HCT116 (cell line): ENCODE measurements at places on chromosomes 16 and 17.

DNA sequence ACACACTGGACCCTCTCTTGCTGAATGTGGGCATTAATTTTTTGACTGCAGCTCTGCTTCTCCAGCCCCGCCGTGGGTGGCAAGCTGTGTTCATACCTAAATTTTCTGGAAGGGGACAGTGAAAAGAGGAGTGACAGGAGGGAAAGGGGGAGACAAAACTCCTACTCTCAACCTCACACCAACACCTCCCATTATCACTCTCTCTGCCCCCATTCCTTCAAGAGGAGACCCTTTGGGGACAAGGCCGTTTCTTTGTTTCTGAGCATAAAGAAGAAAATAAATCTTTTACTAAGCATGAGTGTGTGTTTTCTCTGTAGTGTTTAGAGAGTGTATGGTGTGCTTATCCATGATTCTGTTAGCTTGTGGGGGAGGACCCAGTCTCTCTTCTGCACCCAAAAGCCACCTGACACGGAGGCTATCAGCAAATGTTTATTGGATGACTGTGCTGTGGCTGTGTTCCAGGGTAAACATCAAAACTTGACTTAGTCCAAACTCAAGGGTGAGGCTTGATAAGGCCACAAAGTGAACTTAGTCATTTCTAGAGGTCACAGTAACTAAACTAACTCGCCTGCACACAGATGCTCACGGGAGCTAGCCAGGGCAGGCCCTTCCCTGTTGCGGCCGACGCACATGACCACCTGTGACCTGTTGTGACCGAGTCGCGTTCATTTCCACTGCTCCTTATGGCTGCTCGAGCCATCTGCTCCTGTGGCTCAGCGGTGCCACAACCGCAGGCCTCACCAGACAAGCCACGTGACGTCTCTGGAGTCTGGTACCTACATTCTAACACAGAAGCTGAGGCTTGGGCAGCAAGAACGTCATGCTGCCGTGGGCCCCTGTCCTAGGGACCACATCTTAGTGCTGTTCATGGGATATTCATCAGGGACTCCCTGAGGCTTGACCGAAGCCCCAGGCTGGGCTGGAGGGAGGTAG is 9.8 kb upstream of the MED11 start:
- DNase-seq = peak; percentile 48

DNA sequence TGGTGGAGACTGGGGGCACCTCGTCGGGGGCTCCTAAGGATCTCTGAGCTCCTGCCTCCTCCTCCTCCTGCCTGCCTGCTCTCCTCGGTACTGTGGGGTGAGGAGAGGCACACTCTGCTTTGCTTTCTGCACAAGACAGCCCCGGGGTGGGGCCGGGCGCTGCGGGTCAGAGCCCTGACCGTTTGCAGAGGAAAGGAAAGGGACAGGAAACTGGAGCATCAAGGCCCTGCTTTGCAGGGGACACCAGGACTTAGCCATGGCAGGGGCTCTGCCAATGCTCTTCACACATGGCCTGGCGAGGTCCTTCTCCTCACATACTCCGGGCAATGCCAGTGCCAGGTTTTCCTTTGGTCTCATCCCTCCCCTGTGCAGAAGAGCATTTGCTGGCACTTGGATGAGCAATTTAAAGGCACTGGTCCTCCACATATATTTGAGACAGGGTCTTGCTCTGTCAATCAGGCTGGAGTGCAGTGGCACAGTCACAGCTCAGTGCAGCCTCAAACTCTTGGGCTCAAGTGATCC is 23.8 kb upstream of the DOC2B start:
- DNase-seq = no peak

DNA sequence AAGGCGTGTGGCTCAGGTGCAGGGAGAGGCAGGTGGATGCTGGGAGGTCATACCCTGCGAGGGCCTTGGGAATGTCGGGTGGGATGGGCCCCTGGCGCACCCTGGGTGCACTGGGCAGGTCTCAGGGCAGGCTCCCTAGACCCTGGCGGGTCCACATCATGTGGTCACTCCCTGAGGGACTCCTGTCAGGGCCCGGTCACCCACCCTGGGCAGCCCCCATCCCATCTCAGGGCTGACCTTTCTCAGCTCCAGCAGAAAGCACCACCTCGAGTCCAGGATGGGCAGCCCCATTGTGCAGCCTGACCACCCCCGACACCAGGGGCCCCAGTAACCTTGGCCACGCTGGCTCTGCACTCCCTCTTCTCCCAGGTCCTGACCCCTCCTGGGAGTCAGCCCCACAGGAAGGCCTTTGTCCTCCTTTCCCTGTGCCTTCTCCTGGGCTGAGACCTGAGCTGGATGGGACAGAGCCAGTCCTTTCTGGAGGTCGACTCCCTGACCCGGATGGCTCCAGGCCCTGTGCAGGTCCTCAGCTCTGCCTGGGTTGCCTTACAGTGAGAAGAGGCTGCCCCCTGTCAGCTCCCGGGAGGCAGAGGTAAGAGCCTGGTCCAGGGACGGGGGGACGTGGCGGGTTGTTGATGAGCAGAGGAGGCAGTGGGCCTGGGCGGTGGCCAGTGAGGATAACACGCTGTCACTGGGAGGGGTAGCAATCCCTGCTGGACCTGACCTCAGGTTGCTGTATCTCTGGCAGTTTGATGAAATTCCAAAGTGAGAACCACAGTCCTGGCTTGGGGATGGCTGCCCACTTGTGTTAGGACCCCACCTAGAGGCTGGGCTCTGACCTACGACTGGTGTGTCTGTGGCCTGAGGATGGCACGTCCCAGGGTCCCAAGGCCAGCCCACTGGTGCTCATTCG is 77.9 kb downstream of the GOSR1 start:
- DNase-seq = peak; percentile 10

- no peak for DNase-seq
These were observed 5.5 kb upstream of the RPTOR start for GRCh38 chr17:80539022-80539641.

- no peak for DNase-seq
These were observed 94.5 kb upstream of the METRNL start for GRCh38 chr17:82984751-82985427.

GRCh38 chr16:53055541-53056391 is 975 bp downstream of the CHD9 start:
- no peak for DNase-seq

- DNase-seq = no peak
These were observed 23.8 kb downstream of the TOM1L1 start for GRCh38 chr17:54924405-54924804.

GRCh38 chr16:55021595-55022475 is 91.2 kb downstream of the IRX5 start:
- peak; percentile 67 for DNase-seq

- no peak for DNase-seq
These were observed 47.9 kb downstream of the UBE2G1 start for GRCh38 chr17:4318596-4318995.

GRCh38 chr17:57599271-57600045 is 145.6 kb downstream of the CCDC182 start:
- DNase-seq = no peak
